Iris pigment epithelial cell (primary cell): ENCODE measurements at places on chromosomes 3 and 15.

- DNase-seq: no peak
These were observed 354.6 kb downstream of the GAP43 start for GRCh38 chr3:115977866-115978265.

DNA sequence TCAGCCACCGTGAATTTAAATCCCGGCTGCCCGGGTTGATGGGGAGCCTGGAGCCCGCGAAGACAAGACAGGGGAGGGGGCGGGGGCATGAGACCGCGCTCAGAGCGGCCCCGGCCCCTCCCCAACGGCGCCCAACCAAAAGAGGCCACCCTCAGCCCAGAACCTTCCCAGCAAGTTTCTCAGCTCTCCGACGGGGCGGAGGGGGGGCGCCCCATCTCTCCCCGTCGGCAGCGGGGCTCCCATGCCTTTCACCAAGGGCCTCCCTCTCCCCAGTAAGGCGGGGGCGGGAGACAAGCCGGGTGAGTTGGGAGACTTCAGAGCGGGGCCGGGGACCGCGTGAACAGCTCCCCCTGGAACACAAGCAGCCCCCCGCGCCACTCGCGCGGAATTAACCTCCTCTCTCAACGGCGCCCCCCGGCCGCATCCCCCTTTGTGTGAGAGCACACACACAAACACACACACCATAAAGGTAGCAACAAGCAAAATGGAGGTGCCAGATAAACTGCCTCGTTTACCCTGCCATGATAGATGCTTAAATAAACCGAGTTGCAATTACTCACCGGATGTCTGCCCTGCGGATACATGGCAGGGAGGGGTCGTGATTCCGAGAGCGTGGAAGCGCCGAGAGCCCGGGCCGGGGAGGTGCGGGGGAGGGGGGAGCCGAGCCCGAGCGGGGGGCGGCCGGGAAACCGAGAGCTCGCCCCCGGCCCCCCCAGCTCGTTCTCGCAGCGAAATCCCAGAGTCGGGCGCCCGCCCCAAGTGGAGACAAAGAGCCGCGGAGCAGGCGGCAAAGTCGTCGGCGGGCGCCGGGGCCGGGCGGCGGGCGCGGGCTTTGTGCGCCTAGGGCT lies 1.3 kb downstream of the TLE3 start:
- DNase-seq: peak; percentile 66

- no peak for DNase-seq
These were observed 64.8 kb downstream of the OXNAD1 start for GRCh38 chr3:16329826-16330129.

- no peak for DNase-seq
These were observed 128.9 kb downstream of the MCTP2 start for GRCh38 chr15:94360251-94360685.

GRCh38 chr3:114144909-114145688 lies 33.8 kb downstream of the DRD3 start:
- peak; percentile 97 for DNase-seq

DNA sequence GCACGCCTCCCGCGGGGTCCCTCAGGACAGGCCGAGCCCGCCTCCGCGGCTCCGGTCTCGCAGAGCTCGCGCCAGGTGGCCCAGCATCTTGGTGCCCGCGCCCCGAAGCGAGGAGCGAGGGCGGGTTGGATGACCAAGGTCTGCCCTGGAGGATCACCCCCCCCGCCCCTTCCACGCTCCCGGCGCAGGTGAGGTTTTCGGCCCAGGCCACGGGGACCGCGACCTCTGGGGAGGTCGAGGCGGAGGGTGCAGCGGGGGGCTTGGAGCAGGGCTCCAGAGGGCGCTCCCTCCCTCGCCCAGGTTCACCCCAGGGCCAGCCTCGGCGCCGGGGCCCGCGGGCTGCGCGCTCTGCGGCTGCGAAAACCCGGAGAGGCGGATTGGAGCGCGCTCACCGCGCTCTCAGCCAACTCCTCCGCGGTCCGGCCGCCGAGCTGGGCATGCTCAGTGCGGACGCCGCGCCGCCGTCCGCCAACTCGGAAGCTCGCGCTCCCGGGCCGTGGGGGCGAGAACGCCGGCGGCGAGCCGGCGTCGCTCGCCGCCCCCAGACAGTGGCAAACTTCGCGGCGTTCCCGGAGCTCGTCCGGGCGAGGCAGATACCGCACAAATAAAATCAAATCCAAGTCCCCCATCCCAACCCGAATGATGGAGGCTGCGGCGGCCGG lies at the start of gene MED12L:
TSS of gene MED12L (plus strand) at position 438 of the 662 bp plus-strand sequence. CDS start 1,263 bp downstream, outside the sequence.
- peak; percentile 86 for DNase-seq
